ENCODE measurements at places on chromosomes 2 and 18.

DNA sequence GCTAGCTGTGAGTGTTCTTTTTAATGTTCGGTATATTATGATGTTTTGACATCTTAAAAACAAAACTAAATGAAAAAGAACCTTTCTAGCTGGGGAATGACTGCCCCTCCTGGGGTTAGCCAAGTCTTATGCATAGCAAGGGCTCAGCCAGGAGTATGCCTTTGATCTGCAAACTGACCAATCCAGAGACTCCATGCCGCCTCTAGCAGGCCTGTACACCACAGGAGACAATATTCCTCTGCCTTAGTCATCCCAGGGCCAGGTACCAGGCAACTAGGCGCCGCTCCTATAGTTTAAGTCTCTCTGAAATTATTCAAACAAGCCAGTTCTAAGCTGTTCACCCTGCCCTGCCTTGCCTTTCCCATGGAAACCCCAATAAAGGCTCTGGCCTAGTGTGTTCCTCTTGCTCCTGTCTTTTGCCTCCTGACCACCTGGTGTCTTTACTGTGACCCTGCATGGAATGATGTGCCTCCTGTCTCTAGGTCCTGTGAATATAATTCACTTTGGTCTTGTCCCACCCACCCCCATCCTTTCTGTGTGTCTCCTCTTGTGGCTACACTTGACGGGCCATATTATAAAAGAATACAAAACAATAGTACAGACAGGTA, 52.0 kb upstream of the CHN1 start:
- no peak for DNase-seq

DNA sequence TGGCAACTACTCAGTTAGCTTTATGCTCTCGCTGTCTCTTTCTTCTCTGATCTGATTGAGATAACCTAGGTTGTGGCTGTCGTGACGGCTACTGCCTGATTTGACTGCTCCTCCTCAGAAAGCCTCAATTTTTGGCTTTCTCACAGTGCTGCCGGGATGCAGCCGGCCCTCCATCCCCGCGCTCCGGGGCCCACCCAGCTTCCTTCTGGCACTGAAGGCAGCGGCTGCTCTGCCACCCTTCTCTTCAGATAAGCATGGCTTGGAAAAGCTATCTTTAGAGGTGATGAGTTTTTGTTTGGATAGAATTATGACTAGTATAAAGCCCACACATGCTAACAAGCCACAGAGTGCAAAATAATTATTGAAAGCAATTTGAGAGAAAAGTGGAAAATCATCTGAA, 102.5 kb downstream of the DPP4 start:
- DNase-seq: no peak

GRCh38 chr2:8580316-8581233, 101.3 kb upstream of the ID2 start:
- no peak for DNase-seq

DNA sequence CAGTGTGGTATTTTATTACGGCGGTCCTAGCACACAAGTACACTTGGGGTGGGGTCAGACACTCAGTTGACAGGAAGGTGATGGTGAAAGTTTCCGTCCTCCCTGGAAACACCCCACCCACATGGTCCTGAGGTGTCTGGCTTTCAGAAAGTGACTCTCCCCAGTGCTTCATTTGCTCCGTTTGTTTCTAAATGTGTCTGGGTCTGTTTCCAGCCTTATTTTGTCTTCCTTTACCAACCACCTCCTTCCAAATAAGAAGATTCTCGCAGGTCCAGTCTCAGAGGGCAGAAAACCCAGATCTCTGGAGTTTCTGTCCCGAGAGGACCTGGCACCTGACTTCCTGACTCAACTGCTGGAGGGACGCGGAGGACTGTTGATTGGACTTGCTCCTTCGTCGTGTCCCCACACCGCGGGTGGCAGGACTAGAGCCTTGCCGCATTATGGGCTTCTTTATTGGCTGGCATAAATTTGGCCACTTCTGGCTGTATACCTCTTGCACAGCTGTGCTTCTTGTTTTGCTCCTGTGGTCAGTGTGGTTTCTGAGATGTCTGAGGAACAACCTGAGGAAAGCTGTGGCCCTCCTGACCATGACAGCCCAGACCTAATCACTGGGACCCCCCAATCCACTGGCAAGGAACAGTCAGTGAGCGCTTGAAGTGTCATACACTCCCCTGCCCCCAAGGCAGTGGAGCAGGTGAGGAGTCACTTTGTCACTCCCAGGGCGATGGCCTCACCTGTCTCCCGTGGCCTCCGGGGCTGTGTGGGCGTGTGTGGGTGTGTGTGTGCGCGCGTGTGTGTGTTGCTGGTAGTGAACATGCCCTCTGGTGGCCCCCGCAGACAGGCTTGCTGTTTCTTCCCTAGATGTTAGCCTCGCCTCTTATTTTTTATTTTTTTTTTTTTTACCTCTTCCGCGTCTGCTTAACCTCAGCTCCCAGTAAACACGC, 45.6 kb downstream of the MEX3C start:
- no peak for DNase-seq

DNA sequence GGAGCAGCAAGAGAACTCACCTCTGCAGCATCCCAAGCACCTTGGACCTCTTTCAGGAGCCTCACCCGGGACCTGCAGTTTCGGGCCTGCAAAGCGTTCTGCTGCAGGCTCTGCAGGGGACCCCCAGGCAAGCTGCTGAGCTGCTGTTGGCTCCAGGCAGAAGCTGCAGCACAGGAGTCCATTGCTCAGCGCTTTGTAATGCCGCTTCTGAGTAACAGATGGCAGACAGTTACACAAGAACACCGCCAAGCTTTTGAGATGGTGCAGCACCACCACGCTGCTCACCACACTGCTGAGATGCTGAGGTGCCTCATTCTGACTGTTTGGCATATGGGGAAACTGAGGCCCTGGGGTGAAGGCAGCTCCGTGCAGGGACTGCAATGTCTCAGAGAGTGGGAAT, 1.9 kb upstream of the GALNT14 start:
- no peak for DNase-seq

DNA sequence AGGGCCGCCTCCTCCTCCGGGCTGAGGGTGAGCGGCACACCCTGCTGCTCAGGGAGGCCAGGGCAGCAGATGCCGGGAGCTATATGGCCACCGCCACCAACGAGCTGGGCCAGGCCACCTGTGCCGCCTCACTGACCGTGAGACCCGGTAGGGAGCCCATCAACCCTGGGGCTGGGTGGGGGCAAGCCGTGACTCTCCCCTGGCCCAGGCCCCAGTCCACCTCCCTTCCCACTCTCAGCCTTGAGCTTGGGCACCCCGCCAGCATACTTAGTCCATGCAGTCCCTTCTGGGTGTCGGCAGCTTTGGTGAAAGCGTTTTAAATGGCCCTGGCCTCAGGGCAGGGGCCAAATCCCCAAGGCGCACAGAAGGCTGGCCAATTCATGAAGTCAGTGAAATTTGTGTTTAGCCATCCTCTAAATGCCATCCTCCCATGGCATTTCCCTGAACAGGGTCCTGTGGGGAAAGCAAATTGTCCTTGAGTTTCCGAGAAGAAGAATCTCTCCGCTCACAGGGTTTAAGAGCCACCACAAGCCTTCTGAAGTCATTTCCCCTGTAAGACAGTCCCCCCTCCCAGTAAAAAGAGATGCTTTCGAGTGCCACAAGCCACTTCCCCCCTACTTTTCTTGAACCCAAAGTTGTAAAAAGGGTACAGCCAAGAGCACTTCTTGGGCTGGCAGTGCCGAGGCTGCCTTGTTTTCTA, 17.2 kb downstream of the SPEG start:
- DNase-seq: no peak

DNA sequence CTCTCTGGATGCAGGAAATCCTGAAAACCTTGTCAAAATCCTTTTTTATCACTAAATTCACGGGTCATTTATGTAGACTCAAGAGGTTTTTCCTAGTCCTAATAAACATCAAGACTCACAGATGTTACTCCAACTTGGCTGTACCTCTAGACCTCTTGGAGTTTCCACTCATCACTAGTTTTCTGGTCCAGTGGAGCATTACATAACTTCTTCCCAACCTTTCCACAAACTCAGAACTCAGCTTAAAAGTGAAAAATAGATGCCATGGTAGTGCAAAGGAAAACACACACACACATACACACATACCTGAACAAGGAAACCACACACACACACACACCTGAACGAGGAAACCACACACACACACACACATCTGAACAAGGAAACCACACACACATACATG, 807.2 kb downstream of the LRP1B start:
- DNase-seq: no peak

DNA sequence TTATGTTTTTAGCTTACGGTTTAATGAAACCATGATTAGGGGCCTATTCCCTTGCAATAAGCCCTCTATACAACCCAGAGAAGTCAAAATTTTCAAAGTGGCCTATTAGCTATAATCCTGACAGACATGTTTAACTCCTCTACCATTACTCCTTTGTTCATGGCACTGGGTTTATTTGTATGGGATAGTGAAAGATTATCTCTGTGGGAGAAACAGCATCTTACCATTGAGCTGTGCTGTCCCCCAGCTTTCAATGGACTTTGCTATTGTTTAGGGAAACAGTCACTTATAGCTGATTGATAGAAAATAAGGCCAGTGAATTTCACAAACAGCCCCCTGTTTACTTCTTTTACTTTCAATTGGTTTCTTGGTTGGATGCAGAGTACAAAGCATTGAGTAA, 675.2 kb upstream of the GCFC2 start:
- DNase-seq: no peak

DNA sequence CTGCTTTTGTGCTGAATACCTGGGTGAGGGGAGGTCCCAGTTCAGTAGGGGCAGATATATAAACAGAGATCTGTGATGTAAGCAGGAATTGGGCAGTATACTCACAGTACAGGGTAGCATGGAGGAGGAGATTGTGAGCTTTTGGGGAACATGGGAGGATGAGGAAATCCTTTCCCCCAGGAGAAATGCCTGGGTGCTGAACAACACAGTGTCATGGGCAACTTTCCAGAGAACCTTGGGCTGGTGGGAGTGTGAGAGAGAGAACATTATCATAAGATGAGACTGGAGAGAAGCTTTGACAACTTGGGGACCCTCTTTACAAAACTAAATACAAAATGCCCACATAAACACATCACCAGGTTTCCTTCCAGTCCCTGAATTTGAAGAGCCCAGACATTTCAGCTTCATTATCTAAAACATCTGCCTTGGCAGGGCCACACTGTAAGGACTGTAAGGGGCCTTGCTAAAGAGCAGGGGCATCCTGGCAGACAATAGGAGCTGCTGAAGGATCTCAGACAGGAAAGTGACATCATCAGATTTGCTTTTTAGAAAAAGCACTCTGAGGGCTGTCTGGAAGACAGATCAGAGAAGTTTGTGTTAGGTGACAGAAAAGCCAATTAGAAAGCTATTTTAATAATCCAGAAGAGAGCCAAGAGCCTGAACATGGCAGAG, 303.1 kb upstream of the FBXO11 start:
- DNase-seq: no peak

DNA sequence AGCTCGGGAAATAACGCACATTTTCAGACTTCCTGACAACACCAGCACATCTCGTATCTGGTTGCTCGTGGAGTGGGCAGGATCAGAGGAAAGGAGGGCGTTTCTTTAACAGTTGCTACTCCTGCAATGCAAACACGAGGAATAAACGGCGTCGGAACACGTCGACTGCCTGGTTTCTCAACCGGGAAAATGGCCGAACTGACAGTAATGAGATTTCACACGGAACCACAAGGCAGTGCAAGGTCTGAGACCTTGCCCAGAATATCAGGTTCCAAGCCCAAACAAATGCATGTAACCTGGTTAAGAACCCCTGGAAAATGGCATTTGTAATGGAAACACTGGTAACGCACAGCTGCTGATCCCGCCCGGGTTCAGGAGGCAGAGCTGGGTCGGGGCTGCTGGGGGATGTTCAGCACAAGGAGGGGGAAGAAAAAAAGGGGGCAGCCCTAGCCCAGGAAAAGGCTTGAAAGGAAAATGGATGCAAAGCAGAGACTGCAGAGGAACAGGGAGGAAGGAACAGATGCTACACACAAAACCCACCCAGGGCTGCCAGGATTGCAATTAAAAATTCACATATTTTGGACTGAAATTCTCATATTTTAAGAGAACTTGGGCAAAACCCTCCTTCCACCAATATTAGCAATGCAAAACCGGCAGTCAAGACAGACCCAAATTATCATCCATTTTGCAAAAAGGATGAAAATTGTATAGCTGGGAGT, 61.6 kb upstream of the KLHL29 start:
- DNase-seq: peak; percentile 39

- DNase-seq: no peak
Measured at GRCh38 chr2:206241736-206242135, 32.7 kb upstream of the ZDBF2 start.

- no peak for DNase-seq
Measured at GRCh38 chr18:26826656-26827235, 38.8 kb downstream of the AQP4 start.

DNA sequence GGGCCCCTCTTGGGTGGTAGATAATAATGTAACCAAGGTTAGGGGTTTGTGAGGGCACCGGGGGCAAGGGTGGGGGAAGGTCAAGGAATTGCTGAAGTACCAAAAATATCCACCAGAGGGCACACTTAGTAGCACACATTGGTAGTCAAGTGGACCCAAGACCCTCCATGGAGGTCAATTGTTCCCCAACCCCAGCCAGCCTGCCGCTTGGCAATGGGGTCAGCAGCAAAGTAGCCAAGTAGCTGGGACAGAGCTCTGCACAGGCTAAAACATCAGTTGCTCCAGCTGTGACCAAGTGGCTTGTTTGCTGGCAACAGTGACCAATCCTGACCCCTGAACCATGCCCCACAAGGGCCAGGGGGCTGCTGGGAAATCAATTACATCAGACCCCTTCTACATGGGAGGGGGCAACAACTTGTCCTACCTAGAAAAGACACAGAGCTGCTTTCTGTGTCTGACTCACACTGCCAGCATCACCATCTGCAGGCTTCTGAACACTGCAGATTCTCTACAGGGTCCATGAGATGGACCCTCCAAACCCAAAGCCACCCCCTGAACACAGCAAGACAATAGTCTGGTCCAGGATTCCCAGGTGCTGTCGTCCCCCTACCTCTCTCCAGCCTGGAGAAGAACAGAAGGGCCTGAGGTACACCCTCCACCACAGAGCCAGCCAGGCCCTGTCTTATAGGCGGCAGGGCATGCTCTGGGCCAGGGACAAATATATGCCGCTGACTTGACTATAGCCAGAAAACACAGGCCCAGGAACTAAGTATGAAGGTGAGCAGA, 76.0 kb downstream of the EMX1 start:
- no peak for DNase-seq

Data from DMS153 (cell line).